ENCODE measurements at places on chromosomes 5 and 9.

DNA sequence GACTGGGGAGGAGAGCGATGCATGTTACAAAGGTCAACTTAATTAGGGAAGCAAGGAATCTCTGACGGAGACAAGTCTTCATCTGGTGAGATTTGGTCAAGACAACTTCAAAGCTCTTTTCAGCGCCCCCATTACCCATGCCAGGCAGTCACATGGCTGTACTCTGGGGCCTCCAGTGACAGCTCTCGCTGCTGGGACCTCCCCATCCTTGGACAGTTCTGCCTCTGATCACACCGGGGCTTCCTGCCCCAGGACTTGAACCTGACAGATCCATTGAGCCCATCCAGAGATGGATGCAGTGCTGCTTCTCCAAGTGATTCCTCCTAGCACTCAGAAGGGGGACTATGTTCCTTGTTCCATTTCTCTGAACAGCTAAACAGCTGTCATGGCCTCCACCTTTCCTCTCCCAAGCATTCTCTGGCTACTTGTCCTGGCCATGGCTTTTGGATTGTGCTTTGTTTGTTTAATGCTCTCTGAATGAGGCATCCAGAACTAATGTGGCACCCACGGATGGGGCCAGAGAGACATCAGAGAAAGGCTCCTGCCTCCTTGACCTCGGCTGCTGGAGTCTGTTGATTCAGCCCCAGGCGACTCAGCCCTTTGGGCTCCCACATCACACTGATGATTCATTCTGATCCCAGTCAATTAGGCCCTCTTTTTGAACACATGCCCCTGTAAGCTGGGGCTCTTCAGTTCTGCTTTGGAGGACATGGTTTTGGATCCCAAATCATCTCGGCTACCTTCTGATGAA, 122.1 kb upstream of the ADAMTS16 start:
- DNase-seq = no peak

DNA sequence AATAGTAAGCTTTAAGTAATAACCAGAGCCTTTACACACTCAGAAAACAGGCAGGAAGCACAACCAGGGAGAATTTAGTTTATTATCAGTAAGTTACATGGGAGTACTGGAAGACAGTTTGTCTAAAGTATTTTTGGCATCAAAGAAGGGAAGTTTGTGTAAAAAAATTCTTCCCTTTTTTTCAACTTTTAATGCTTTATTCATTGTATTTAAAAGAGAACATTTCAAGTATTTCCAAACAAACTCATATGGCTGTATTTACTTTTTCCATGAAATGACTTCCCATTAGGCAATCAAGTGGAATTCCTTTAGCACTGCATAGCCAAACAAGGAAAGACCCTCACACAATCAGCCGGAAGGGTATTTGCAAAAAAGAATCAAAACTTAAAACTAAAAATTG, 26.7 kb downstream of the RNF145 start:
- DNase-seq = no peak

DNA sequence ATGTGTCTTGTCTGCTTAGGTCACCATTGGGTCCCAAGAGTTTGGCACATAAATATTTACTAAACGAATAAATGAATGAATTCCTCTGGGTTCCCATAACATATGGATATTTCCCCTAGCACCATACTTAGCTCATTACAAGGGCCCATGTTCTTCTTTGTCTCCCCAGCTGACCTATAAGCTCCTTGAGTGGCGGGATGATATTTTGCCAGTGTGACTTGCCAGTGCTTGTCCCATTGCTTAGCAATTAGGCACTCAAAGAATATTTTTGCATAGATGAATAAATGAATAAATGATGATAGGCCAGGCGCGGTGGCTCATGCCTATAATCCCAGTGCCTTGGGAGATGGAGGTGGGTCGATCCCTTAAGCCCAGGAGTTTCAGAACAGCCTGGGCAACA, 16.9 kb upstream of the CTNNA1 start:
- no peak for DNase-seq

GRCh38 chr5:162119801-162120200, 52.2 kb downstream of the GABRG2 start:
- no peak for DNase-seq

DNA sequence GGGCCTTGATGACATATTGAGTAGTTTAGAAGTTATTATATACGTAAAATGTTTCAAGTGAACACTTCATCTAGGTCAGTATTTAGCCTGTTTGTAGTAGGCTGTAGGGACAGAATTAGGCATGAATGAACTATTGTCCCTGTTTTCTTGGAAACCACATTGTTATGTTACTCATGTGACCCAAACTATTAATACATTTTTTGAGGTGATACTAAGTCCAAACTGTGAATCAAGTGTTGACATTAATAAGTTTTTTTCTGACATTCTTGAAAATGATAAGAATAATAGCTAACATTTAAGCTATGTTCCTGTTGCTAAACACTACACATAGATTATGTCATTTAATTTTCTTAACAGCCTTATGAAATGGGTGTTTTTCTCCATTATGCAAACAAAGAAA, 1642.7 kb upstream of the WWC1 start:
- DNase-seq = no peak

DNA sequence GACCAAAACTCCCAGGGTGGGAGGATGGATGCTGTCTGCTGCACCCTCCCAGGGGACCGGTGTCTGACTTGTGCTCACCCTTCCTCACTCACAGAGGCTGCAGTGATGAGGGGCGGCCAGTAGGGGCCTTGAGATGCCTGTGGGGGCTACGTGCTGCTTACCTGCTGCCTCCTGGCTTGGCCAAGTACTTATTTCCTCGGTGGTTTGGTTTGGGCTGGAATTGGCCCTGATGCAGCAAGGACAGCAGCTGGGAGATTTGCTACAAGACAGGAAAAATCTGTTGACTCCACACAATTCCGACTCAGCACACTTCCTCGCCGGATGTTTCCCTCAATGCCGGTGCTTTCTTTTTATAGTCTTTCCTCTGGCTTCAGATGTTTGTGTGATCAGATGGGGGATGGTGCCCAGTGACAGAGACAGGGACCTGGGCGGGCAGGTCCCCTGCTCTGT, 6.6 kb downstream of the PCDH12 start:
- DNase-seq = no peak

DNA sequence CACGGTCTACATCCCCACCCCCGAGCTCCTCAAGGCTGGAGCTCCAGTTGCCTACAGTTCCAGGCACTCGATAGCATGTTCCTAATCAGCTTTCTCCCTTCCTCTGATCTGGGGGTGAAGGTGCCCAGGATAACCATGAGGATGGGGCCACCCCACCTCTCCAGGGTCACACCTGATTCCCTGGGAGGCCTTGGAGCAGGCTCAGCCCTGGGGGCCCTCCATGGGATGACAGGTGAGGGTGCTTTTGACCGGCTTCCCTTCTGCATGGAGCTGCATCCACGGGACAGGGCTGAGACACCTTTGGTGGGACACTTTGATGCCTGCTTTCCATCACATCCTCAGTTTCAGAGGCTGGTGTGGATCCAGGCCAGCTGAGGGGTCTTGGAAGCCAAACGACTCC, 28.6 kb downstream of the GADD45G start:
- DNase-seq = no peak

DNA sequence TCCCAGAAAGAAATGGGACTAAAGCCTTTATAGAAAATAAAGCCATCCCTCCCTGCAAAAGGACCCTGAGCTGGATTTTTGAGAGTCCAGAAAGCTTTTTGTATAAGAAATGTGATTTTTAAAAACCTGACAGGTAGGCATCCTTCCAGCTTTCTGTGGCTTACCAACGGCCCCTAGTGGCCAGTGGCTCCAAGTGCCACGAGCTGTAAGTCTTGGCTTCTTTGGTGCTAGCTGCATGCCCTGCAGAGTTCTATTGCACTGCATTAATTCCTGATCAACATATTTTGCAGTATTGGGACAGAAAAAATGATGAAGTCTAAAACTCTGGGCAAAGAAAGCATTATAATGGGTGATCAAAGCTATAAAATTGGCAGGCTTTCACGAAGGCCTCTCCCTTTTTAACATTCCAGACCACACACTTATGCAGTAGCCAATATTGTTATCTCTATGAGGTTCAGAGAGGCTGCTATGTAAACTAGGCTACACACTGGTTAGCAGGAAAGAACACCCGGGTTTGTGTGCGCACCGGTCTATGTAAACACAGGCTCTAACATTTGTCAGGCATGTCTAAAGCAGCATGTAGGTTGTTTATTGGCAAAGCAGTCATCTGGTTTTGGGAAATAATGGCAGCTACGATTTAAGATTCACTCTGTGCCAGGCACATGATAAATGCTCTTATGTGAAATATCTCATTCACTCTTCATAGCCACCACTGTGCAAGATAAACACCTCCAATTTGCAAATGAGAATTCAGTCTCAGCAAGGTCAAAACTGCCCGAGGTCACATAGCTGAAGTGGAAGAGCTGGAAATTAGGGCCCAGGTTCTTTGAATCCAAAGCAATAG, 55.2 kb downstream of the NMUR2 start:
- no peak for DNase-seq

GRCh38 chr5:128681764-128682592, 143.9 kb upstream of the FBN2 start:
- no peak for DNase-seq

DNA sequence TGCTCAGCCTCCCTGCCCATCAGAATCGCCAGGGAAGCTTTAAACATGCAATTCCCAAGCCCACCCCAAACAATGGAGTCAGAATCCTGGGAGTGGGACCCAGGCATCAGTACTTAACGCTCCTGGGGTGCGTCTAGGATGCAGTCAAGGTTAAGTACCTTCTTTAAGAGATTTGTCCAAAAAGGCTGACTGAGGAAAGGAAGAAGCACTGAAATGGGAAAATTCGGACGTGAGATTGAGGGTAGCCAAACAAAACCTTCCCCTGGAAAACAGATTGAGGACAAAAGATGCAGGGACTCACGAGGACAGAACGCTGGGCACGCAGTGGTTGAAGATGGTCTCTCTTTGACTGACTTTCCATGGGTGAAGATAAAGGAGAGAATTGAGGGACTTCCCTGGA, 143.5 kb downstream of the MTX3 start:
- DNase-seq = no peak

- DNase-seq = no peak
Observed at GRCh38 chr5:89204756-89205155, 321.8 kb upstream of the MEF2C start.

DNA sequence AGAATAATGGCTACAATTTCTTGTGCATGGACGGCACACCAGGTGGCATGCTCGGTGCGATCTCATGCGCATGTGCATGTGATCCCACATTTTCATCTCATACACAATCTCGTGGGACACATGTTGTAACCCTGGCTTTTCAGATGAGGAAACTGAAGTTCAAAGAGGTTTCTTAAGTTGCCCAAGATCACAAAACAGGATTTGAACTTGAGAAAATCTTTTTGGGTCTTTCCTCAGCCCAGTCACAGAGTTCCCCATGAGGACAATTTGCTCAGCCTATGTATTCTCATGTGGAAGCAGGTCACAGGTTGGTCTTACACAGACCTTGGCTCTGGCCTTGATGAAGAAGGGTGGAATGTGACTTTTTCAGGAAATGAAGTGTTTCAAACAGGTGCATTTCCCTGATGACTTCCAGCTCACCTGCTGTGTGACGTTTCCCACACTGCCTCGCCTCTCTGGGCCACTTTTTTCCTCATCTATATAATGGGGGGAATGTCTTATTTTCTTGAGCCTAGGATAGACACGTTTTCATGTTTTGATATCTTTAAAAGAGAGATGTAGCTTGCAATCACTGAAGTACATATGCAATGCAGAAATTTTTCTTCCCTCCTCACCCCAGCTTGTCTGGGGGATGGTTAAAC, 7.1 kb upstream of the ORM1 start:
- DNase-seq = no peak

- DNase-seq = no peak
Observed at GRCh38 chr5:14579731-14580397, 1.7 kb upstream of the OTULINL start.

GRCh38 chr9:83154821-83155220, 91.9 kb upstream of the RASEF start:
- no peak for DNase-seq

DNA sequence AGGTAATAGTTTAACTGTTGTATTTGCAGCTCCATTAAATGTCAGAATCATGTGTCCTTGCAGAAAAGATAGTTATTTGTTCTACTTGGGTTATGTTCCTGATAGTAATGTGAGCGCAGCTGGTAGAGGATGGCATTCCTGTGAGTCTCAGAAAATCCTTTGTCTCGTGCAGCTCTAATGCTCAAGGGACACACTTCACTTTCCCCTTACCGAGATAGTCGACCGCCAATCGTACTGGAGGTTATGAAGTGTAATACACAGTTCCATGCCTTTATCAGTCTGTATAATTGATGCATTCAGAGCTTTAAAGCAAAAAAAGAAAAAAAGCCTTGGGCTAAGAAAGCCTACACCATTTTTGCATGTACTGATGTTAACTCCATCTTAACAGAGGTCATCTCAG, 60.2 kb upstream of the SRP19 start:
- DNase-seq = no peak

- no peak for DNase-seq
Observed at GRCh38 chr9:70260606-70261005, 1.8 kb downstream of the SMC5 start.

GRCh38 chr5:169290895-169291294, 10.0 kb downstream of the SLIT3 start:
- DNase-seq = no peak

DNA sequence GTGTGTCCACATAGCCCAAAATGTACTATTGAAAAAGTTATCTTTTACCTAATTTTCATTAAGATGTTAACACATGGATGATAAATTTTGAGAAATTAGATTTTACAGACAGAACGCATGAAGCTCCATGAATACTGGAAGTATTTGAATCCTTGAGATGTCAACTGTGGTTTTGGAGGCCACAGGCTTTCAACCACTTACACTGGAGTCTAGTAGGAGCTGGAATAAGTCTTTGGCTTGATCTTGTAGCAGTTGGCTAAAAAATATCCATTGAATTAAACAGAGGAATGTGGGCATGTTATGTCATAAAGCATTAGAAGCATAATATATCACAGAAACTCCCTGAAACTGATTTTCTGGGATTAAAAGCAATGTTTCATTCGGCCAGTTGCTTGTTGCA, 52.9 kb downstream of the CAMK4 start:
- no peak for DNase-seq

- DNase-seq = no peak
Observed at GRCh38 chr5:172496671-172497371, 42.5 kb upstream of the SH3PXD2B start.

GRCh38 chr9:127803507-127804352, 1.0 kb downstream of the FPGS start:
- DNase-seq = no peak

DNA sequence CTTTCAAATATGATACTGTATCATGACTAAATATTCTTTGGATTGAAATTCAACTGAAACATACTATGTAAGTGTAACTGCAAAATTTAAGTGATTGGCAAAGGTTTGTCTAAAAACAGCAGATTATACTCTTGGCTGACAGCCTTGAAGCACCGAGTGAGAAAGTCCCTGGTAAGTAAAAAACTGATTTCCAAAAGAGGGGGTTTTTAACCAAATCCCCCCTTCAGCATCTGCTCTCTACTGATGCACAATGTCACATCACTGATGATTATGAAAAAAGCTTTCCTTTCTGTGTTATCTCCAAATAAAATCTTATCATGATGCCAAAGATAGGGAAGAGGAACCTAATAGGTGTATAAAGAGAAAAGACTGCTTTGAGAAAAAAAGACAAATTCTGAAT, 141.0 kb downstream of the MEF2C start:
- DNase-seq = no peak

GRCh38 chr5:1865486-1865885, 17.2 kb downstream of the IRX4 start:
- no peak for DNase-seq

Data from activated CD8-positive, alpha-beta memory T cell treated with anti-CD3 and anti-CD28 coated beads for 1 hour (primary cell).